T-helper 2 cell treated with Interferon-gamma antibody and Interleukin-4, amounts not matched to agents 5 μg/mL and 100 μg/mL, for 36 hours (primary cell): ENCODE measurements at places on chromosomes 11 and 22.
A peak's percentile ranks its signal among the peaks of the same experiment; 100 is the strongest.

DNA sequence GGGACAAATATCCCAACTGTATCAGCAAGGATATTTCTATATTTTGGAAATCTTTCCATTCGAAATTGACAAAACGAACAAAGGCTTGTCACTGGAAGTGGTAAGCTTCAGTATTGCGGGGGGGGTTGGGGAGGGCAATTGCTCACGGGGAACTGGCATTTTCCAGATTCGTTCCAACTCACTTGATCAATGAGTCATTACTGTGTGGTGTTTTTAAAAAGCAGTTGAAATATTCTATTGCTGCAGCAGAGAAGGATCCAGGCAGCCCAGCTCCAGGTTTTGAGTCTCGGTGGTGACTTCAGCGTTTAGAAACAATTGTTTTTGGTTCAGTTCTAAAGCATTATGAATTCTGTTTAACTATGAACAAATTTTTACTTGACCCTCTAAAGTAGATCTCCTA lies 33.8 kb upstream of the FBLN1 start:
- H3K36me3 ChIP-seq: no peaks in the 10 kb centered on the region
- no peaks in the 10 kb centered on the region for H3K4me1 ChIP-seq

- no peaks in the 10 kb centered on the region for H3K36me3 ChIP-seq
- H3K27ac ChIP-seq: no peak overlapping the region
- peaks cover 18% of the 10 kb centered on the region for H3K27me3 ChIP-seq
- H3K4me3 ChIP-seq: no peak overlapping the region
- H3K4me1 ChIP-seq: no peaks in the 10 kb centered on the region
Measured at GRCh38 chr11:86988351-86988881, 33.2 kb upstream of the FZD4 start.

- no peaks in the 10 kb centered on the region for H3K36me3 ChIP-seq
- no peaks in the 10 kb centered on the region for H3K4me1 ChIP-seq
- H3K27me3 ChIP-seq: no peaks in the 10 kb centered on the region
- no peak overlapping the region for H3K4me3 ChIP-seq
Measured at GRCh38 chr11:15975742-15976141, 380.6 kb downstream of the SOX6 start.

GRCh38 chr22:39266398-39267030 lies 21.7 kb upstream of the PDGFB start:
- H3K4me1 ChIP-seq: peaks cover 8% of the 10 kb centered on the region
- H3K27me3 ChIP-seq: no peaks in the 10 kb centered on the region
- DNase-seq: peak; percentile 84
- H3K36me3 ChIP-seq: no peaks in the 10 kb centered on the region
- H3K4me3 ChIP-seq: peak overlapping the region; percentile 48
- peak overlapping the region; percentile 89 for H3K27ac ChIP-seq

DNA sequence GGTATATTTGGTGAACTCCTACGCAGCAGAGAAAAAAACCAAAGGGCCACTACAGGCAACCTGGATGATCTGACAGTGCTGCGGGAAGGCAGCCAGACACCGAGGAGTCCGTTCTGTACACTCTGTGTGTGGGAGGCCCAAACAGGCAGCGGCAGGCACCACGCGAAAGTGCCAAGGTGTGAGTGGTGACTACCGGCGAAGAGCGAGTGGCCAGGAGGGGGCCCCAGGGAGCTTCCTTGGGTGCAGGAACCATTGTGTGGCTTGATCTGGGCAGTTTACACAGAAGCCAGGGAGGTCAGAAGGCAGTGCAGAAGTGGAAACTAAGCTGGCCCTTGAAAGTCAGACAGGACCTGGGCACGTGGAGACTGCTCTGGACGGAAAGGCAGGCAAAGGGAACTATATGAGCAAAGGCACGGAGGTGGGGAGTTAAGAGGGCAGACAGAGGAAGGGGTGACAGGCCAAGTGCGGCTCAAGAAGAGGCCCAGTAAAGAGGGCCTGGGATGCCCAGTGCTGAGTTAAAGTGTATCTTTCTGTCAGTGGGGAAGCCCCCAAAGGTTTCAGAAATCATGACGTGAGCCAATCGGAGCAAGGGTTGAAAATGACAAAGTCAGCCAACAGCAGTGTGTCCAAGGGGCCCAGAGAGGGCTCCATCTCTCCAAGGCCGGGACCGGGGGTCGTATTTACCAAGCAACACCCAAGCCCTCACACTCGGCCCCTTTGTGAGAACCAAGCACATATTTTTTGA lies 10.6 kb downstream of the TMEM184B start:
- H3K27me3 ChIP-seq: no peaks in the 10 kb centered on the region
- H3K36me3 ChIP-seq: peaks cover 8% of the 10 kb centered on the region
- DNase-seq: peak; percentile 14
- H3K4me3 ChIP-seq: no peak overlapping the region
- H3K4me1 ChIP-seq: peaks cover 16% of the 10 kb centered on the region

DNA sequence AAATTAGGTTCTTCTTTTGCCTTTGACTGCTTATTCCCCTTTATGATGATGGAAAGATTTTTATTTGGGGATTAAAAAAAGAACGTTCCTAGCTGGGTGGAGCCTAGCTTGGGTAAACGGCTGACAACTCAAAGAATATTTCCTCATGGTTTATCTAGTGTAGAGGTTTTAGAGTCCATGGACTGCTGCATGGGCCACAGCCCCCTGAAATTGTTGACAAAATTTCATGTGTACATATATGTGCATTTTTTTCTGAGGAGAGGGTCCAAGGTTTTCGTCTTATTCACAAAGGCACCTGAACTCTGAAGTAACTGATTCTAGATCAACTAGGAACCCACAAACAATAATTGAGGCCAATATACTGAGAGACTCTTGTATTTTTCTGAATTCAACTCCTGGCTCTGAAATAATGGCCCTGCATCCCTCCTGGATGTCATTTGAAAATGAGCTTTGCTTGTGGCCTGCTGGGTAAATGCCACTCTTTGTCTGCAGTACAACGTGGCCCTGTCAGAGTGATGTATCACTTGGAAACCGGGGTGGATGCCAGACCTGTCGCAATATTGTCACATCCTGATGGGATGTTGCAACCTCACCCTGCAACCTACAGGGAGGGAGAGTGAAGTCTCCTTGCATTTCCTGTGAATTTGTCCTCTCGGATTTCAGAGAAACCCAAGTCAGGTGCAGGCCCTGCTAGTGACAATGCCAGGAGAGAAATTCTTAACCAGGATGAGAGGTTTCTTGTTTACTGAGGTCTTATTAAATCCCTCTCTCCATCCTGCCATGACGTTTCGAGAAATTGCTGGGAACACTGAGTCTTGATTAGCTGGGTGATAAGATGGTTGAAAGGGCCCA lies 33.8 kb downstream of the EHF start:
- H3K4me1 ChIP-seq: peaks cover 21% of the 10 kb centered on the region
- H3K36me3 ChIP-seq: no peaks in the 10 kb centered on the region
- no peak overlapping the region for H3K4me3 ChIP-seq
- no peak for DNase-seq

- H3K36me3 ChIP-seq: peaks cover 20% of the 10 kb centered on the region
- peaks cover 2% of the 10 kb centered on the region for H3K4me1 ChIP-seq
- H3K27ac ChIP-seq: no peak overlapping the region
- H3K27me3 ChIP-seq: no peaks in the 10 kb centered on the region
- H3K4me3 ChIP-seq: no peak overlapping the region
- no peak for DNase-seq
Measured at GRCh38 chr11:77874206-77874605, 53.3 kb downstream of the AAMDC start.

DNA sequence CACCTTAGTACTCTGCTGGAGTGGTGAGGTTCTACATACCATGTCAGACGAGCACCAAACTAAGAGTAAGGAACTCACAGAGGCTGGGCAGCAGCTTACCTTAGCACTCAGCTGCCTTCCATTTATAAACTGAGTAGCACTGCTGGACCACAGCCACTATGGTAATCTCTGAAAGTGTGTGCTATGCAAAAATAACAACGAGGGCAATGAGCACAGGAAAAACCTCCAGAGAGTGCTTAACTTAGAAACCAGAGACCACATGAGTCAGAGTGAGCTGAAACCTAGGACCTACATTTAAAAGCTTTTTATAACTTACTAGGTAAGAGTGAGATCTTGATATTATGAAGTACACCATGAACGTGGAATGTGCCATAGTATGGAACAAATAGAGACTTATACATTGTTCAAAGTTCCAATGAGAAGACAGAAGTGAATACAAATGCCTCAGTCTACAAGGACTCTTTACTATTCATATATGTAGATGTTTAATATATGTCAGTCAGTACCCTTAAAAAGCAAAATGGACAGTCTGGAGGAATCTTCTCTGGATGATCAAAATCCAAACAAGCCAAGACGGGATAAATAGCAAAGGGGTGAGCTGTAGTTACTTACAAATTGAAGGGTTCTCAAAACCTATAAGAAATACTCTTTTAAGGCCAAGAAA lies 17.2 kb upstream of the CD59 start:
- DNase-seq: no peak
- H3K4me1 ChIP-seq: no peaks in the 10 kb centered on the region
- H3K27ac ChIP-seq: no peak overlapping the region
- no peak overlapping the region for H3K4me3 ChIP-seq
- no peaks in the 10 kb centered on the region for H3K27me3 ChIP-seq
- peaks cover 14% of the 10 kb centered on the region for H3K36me3 ChIP-seq

- DNase-seq: no peak
- H3K4me3 ChIP-seq: no peak overlapping the region
- no peak overlapping the region for H3K27ac ChIP-seq
- peaks cover 6% of the 10 kb centered on the region for H3K4me1 ChIP-seq
- no peaks in the 10 kb centered on the region for H3K36me3 ChIP-seq
Measured at GRCh38 chr11:113308601-113309000, 5.8 kb upstream of the TTC12 start.

DNA sequence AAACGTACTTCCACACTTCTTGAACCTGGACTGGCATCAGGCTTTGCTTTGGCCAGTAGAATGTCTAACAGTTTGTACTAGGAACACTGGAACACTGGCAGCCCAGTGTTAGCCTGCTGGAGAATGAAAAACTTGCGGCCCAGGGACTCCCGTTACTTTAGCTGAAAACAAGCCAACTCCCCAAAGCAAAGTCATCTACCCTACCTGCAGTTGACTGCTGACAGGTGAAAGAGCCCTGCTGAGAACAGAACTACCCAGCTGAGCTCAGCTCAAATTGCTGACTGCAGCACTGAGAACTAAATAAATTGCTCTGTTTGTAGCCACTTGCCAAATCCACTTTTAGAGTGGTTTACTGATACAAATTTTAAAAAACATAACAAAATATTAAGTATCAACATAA lies 342.5 kb downstream of the LRRC4C start:
- no peaks in the 10 kb centered on the region for H3K36me3 ChIP-seq
- no peak overlapping the region for H3K4me3 ChIP-seq
- no peaks in the 10 kb centered on the region for H3K27me3 ChIP-seq
- no peak for DNase-seq
- no peak overlapping the region for H3K27ac ChIP-seq

DNA sequence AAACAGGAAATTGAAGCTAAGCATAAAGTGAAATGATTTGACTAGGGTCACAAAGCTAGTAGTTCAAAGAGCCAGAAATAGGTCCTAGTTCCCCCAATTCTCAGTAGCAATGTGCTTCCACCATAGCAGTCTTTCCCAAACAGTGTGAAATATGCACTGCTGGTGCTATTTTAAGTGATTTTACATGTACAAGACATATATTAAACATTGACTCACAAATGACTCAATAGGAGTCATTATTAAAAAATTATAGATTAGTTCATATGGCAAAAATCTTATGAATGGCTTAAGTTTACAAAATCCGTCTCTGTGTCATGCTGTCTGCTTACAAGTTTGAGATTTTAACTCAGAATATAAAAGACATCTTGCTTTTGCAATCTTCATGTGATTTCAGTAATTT lies 21.4 kb downstream of the KIF18A start:
- no peak for DNase-seq
- H3K4me3 ChIP-seq: no peak overlapping the region
- H3K36me3 ChIP-seq: peaks cover 36% of the 10 kb centered on the region
- no peaks in the 10 kb centered on the region for H3K27me3 ChIP-seq
- no peak overlapping the region for H3K27ac ChIP-seq

- no peak overlapping the region for H3K4me3 ChIP-seq
- no peaks in the 10 kb centered on the region for H3K36me3 ChIP-seq
- H3K27ac ChIP-seq: no peak overlapping the region
- no peak for DNase-seq
- no peaks in the 10 kb centered on the region for H3K27me3 ChIP-seq
Measured at GRCh38 chr11:94803491-94803890, 35.3 kb downstream of the AMOTL1 start.

DNA sequence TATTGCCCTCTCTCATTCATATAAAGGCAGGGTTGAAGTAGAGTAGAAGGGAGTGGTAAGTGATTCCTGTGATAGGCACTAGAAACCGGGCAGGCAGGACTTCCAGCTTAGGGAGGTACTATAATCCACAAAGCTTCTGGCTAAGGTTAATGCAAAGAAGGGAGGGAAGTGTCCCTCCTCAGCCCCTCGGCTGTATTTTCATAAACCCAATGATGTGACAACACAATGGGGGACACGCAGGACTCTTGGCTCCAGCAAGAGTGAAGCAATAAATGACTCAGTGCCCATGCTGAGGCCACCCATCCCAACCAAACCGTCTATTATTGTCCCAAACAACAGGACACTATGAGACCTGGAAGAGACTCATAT lies 90.7 kb downstream of the ETS1 start:
- H3K4me3 ChIP-seq: peak overlapping the region; percentile 89
- DNase-seq: no peak
- H3K4me1 ChIP-seq: peaks cover 93% of the 10 kb centered on the region
- peak overlapping the region; percentile 86 for H3K27ac ChIP-seq
- no peaks in the 10 kb centered on the region for H3K27me3 ChIP-seq
- peaks cover 87% of the 10 kb centered on the region for H3K36me3 ChIP-seq

DNA sequence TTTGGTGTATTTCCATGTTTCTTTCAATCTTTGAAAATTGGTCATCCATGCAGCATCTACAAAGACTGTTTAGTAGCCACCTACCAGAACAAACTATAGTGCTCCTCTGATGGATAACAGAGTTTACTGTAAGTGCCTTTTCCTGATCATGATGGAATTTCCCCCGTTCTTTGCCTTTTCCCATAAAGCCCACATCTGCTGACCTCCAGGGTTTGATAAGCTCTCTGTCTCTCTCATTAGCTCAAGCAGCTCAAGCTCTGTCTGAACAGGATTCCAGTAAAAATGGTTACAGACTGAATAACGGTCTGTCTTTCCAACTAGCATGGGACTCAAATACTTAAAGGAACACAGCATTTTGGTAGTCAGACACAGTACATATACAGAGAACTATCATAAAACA lies 308.4 kb upstream of the SORL1-AS1 start:
- H3K27me3 ChIP-seq: no peaks in the 10 kb centered on the region
- H3K27ac ChIP-seq: no peak overlapping the region
- no peak for DNase-seq
- H3K4me3 ChIP-seq: no peak overlapping the region

DNA sequence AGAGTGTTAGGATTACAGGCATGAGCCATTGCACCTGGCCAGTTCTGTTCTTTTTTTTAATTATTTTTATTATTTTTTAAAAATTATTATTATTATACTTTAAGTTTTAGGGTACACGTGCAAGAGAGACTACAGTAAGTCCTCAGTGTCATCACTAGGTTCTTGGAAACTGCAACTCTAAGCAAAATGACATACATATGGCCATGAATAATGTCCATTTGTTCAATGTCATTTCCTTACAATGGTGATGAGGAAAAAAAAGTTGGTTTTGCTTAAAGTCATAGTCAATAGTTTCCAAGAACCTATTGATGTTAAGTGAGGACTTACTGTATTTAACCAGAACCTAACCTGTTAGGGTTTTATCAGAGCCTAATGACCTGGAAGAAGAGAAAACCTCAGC lies 29.4 kb upstream of the TOP3B start:
- H3K4me1 ChIP-seq: no peaks in the 10 kb centered on the region
- H3K27me3 ChIP-seq: peaks cover 10% of the 10 kb centered on the region
- DNase-seq: no peak
- H3K36me3 ChIP-seq: no peaks in the 10 kb centered on the region
- no peak overlapping the region for H3K27ac ChIP-seq
- H3K4me3 ChIP-seq: no peak overlapping the region
